Cerebellum (tissue), 4 donors: ENCODE measurements at places on chromosomes 11 and 22. TPM values are rescaled to one million over a fixed set of nuclear protein-coding genes. Genes with fewer than 3 reads are reported as not detected.

Gene APOL4
- total RNA-seq, result 11.3 TPM

Gene CHST1
- total RNA-seq, result 9.8 TPM

Gene SMIM35
- total RNA-seq, result not detected

Gene FGF3
- 6.5 TPM for total RNA-seq

Gene MYOD1
- total RNA-seq, result not detected

Gene NRXN2
- total RNA-seq, result 134 TPM

Gene CD82
- 6.4 TPM for total RNA-seq

Gene RAPSN
- not detected for total RNA-seq

Gene MIF
- total RNA-seq, result 95.4 TPM

Gene TRIM68
- total RNA-seq, result 12.2 TPM

Gene CCDC157
- 5.2 TPM for total RNA-seq

Gene ACR
- not detected for total RNA-seq

Gene FGF19
- total RNA-seq, result 5.2 TPM

Gene GGTLC3
- not detected for total RNA-seq

Gene SCGB1A1
- not detected for total RNA-seq

Gene DEUP1
- 0.82 TPM for total RNA-seq

Gene TPBGL
- 0.09 TPM for total RNA-seq

Gene SUSD2
- 0.54 TPM for total RNA-seq

Gene SCGB1C1
- total RNA-seq, result not detected

Gene SCARF2
- total RNA-seq, result 3.2 TPM

Gene OR4D11
- not detected for total RNA-seq

Gene CNGA4
- total RNA-seq, result 0.36 TPM

Gene OR4A16
- total RNA-seq, result not detected

Gene MS4A7
- total RNA-seq, result 3.5 TPM

Gene GRM5
- total RNA-seq, result 49.5 TPM

Gene OR52I2
- not detected for total RNA-seq

Gene ZP1
- not detected for total RNA-seq

Gene PCNX3
- total RNA-seq, result 13.8 TPM

Gene PTPRCAP
- total RNA-seq, result 0.91 TPM

Gene IL17REL
- 0.27 TPM for total RNA-seq

Gene SLC6A5
- total RNA-seq, result 10.9 TPM

Gene P4HA3
- total RNA-seq, result 0.45 TPM

Gene PKDREJ
- total RNA-seq, result under 0.01 TPM

Gene SDF2L1
- 5.0 TPM for total RNA-seq

Gene F2
- 0.18 TPM for total RNA-seq

Gene HIC2
- 10.8 TPM for total RNA-seq

Gene PHF21B
- total RNA-seq, result 21.9 TPM

Gene SEZ6L
- total RNA-seq, result 96.7 TPM

Gene NCAM1
- total RNA-seq, result 421 TPM

Gene TAF10
- total RNA-seq, result 11.3 TPM

Gene LRRC75B
- total RNA-seq, result 10.8 TPM

Gene C11orf16
- total RNA-seq, result not detected

Gene XKR3
- not detected for total RNA-seq

Gene DGAT2
- 2.4 TPM for total RNA-seq

Gene TP53I11
- 14.4 TPM for total RNA-seq

Gene KCNE3
- total RNA-seq, result 1.5 TPM

Gene NAALAD2
- 19.2 TPM for total RNA-seq

Gene PIWIL4
- 3.6 TPM for total RNA-seq

Gene GAS2
- total RNA-seq, result 8.3 TPM

Gene LARGE2
- not detected for total RNA-seq

Gene LUZP2
- 45.9 TPM for total RNA-seq

Gene SLC22A8
- 0.18 TPM for total RNA-seq

Gene ART1
- not detected for total RNA-seq
